Lung (tissue), 17 donors: ENCODE measurements at places on chromosomes 11 and 22.

DNA sequence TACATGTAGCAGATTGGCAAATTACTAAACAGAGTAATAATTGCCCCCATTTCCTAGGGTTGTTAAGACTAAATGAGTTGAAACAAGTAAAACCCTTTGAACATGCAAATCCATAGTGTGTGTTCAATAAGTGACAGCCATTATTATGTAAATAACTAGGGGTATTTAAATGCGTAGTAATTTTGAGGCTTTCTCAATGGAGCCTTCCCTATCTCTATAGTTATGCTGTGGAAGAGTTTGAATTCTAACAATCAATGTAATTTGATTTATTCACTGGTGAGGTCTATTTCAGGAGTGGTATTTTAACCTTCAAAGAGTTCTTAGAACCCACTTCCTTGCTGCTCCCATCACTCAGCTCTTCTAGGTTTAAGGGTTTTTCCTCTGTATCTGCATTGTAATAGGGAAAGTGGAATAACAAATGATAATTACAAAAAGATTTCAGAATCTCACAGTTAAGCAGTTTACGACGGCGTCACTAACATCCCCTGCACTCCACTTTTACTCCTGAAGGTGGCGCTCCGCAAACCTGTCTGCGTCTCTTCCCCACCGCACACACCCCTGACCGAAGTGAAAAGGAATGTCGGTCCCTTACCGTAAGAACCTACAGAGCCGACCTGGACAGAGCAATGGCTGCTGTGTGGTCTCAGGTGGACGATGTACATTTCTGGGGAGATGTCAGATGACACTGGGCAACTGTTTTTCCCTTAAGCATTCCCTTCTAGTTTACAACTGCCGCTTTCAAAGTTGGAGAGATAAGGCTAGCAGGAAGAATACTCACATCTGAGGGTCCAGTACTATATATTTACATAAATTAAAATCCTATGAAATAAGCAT lies 80.8 kb downstream of the ZC3H12C start:
- DNase-seq: peak; percentile 70

DNA sequence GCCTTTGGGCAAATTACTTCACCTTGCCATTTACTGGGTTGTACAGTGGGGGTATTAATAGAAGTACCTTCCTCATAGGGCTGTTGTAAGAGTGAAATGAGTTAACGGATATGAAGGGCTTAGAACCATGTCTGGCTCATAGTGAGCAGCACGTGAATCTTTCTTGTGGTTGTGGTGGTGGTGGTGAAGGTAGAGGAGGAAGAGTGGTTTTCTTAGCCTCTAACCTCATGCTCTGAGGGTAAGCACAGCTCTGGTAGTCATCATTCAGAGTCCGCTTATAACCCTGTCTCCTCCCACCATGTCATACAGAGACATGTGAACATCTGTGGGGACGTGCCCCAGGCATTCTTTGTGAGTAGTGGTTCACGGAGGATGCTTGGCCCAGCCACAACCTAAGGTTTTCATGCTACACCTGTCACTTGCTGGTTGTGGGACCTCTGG lies 43.6 kb downstream of the TEAD1 start:
- DNase-seq: no peak

- DNase-seq: peak; percentile 88
Measured at GRCh38 chr11:67262731-67263675, 3.3 kb upstream of the GRK2 start.

DNA sequence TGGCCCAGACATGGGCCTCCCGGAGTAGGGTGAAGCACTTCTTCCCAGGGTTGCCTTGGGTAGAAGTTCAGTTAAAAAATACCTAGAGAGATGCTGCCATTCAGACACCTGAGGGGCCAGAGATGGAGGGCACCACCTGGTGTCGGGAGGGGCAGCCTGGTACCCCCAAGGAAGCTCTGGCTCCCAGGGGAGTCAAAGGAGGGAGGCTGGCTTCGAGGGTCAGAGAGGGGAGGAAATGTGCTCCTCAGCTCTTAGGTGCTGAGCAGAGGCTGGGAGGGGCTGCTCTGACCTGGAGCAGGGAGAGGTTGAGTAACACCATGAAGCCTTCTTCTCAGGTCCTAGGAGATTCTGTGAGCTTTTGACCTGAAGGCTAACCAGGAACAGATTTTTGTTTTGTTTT lies 1.1 kb downstream of the USP35 start:
- no peak for DNase-seq

DNA sequence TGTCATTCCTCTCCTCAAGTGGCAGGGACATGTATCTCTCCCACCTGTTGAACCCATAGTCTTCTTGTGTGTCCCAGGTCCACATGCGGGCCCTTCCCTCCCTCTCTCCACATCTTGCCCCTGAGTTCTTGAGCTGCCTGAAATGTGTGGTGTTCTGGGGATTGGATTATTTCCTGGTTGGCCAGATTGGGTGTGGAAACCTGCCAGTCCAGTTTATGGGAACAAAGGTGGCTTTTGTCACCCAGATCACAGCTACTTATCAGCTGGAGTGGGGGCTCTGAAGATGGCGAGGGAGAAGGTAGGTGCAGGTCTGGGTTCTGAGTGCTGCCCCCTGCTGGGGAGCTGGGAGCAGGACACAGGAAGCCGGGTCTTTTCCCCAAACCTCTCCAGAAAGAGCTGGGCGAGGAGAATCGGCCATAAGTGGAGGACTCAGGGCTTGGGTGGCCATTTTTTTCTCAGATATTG lies 14.2 kb downstream of the DTX4 start:
- peak; percentile 87 for DNase-seq

DNA sequence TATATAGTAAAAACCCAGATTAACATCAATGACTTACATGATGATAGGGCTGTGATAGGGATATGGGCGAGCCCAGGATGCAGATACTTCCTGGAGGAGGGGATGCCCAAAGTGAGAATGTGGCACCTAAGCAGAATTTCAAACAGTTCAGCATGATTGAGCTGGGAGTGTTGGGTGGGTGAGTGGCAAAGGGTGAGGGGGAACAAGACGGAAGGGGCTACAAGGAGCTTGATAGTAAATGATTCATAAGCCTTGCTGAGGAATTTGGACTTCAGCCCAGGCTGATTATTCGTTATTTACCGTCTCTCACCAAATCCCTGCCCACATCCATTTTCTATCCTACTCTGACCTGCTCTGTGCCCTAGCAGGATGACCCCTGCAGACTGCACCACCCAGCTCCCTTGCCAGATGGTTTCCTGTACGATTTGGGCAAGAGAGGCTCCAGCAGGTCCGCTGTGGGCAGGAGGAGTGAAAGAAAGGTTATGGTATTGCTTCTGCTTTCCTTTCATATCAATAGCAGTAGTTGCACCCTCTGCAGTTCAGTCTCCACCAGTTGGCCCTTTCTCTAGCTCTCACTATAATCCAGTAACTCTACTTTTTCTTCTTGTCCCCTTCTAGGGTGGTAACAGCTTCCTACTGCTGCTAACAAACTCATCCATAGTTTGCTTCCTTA lies 30.3 kb upstream of the SIK2 start:
- DNase-seq: no peak

GRCh38 chr11:47051217-47051616 lies 114.7 kb downstream of the CSTPP1 start:
- DNase-seq: no peak

DNA sequence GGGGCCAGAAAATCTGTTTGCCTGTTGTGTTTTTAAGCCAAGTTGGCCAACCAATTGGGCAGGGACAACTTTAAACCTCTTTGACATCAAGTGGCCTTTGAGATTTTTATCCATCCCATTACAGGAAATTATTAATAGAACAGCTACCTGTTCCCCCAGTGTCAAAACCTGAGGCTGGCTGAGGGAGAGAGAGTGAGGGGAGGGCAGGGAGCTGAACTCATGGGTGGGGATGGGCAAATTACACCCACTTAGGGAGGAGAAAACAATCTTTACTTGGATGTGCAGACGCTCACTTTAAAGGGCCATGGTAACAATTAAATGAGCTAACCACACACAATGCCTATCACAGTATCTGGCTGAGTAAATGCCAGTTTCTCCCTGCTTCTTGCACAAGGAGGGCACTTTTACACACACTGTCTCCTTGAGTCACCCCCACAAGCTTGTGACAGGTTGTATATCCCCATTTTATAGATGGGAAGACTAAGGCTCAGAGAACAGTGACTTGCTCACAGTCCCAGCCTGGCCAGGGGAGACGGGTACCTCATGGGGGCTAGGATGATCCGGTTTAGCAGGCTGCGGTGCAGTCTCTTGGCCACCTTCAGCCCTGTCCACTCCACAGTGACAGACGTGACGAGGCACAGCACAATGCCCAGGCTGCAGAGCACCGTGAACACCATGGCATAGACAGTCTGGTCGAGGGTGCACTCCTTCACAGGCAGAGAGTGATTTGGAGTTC lies 17.8 kb upstream of the KCNJ11 start:
- DNase-seq: no peak

DNA sequence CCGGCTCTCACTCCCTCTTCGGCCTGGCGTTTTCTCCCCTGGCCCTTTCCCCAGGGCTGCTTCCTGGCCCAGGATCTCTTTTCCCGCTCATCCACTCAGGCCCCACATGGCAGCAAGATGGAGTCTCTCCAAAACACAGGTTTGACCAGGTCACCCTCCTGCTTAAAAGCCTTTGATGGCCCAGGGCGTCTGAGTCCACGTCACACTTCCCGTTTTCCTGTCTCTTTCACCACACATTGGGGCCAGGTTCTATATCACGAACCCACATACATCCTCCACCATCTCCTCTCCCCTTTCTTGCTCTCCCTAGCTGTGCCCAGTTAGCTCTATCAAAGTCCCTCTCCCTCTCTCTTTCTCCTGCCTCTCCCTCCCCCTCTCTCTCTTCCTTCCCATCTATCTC lies 7.8 kb upstream of the LRRC32 start:
- no peak for DNase-seq

GRCh38 chr22:38653741-38654140 lies 2.5 kb downstream of the FAM227A start:
- DNase-seq: no peak

DNA sequence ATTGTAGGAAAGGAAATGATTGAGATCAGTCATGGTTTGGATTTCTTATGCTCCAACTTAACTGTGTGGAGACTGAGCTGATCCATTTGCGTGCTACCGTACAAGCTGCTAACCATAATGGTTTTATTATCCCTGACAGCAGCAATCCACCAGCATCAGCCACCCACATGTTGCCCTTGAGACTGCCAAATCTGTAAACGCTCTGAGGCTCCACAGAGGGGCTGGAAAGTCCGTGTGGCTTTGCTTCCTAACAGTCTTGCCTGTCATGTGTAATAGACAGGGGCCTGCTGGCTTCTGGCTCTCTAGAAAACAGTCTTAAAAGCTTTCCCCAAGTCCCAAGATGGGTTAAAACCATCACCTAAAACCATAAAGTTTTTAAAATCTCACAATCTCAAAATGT lies 30.1 kb downstream of the ATG16L2 start:
- peak; percentile 98 for DNase-seq

DNA sequence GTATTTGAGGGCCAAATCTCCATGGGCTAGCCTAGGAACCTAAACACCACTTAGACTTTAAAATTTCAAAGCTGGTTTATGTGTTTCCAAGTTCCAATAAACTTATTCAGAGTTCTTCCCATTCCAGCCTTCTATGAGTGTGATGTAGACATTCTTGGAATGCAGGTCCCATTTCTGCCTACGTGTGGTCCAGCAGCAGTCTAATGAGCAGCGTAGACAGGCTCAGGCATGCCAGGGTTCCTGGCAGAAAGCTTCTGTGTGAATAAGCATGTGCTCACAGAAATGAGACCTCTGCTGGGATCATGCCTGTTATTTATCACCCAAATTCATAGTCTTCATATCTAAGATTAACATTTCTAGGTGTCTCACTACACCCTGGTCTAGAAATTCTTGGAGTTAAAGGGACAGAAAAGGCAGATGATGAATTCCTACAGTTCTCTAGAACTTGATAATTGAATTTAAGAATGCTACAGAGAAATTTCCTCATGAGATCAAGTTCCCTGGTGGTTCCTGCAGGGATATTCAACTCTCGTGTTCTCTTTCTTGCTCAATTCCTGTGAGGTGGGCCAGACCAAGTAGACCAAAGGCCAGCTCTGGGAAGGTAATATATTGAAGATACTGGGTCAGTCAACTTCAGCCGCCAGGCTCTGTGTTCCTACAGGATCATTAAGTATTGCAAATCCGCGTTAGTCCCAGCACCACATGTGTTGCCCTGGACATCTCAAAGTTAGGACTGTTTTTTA lies 17.6 kb downstream of the RNF185 start:
- no peak for DNase-seq

- peak; percentile 37 for DNase-seq
Measured at GRCh38 chr11:112968941-112969713, 7.9 kb downstream of the NCAM1 start.

DNA sequence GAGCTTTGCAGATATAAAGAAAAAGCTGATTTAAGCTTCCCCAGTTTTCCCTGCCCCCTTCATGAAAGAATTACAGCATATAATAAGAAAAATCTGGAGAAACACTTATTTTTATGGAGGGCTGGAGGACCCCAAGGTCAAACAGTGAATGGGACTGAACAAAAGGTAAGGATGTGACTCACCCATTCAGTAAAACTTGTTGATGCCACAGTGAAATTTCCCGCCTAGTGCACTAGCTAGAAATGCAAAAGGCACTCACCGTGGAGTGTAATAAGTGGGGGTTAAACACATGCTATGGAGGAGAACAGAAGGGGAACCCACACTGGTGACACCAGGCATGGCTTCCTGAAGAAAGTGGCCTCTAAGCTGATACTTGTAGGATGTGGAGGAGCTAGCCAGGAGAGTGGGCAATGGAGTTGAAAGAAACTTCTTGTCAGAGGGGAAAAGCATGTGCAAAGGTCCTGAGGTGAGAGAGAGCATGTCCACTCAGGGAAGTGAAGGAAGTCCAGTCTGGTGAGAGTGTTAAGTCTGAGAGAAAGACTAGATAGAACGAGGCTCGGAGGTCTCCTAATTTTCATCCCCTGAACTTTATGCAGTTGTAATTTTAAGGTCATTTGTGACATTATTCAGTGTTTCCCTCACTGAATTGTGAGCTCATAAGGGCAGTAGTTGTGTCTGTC lies 77.1 kb downstream of the MIAT start:
- no peak for DNase-seq

DNA sequence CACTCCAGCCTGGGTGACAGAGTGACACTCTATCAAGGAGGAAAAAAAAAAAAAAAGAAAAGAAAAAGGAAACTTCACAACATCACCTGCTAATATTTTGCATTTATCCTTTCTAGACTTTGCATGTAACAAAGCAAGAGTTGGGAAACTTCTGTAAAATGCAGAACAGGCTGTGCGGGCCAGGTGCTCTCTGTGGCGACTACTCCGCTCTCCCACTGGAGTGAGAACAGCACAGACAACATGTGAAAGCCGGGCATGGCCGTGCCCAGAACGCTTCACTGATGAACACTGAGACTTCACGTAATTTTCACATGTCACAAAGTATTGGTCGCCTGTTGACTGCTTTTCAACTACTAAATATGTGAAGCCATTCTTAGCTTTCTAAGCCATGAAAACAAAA lies 15.5 kb upstream of the TESMIN start:
- no peak for DNase-seq
